Fibroblast of villous mesenchyme (primary cell): ENCODE measurements at places on chromosomes 1 and 21. TPM values are rescaled to one million over a fixed set of nuclear protein-coding genes. Genes with fewer than 3 reads are reported as not detected.

ERO1B gene
- total RNA-seq, result 1.9 and 5.2 TPM in 2 replicates

TNNT2 gene
- 0.64 and 3.5 TPM in 2 replicates for total RNA-seq

GREM2 gene
- 1.3 and 6.8 TPM in 2 replicates for total RNA-seq

MX2 gene
- total RNA-seq, result 0.97 and 2.6 TPM in 2 replicates

NR1I3 gene
- not detected in 2 replicates for total RNA-seq

USP21 gene
- total RNA-seq, result 8.1 and 8.6 TPM in 2 replicates

KMO gene
- total RNA-seq, result under 0.01 TPM in 1 of 2 replicates, not detected in the other

RGS1 gene
- total RNA-seq, result 0.32 TPM in 1 of 2 replicates, not detected in the other

KCNA2 gene
- total RNA-seq, result under 0.01 TPM in 1 of 2 replicates, not detected in the other

SLC16A4 gene
- total RNA-seq, result 73.4 and 241 TPM in 2 replicates

TNFRSF1B gene
- 8.7 and 25.9 TPM in 2 replicates for total RNA-seq

RGS13 gene
- not detected in 2 replicates for total RNA-seq

LRRC71 gene
- total RNA-seq, result not detected in 2 replicates

TMEM240 gene
- total RNA-seq, result 2.2 and 2.3 TPM in 2 replicates

PODN gene
- 8.7 and 9.1 TPM in 2 replicates for total RNA-seq

FCRL2 gene
- not detected in 2 replicates for total RNA-seq

PPP2R5A gene
- total RNA-seq, result 21.9 and 29.4 TPM in 2 replicates

CEP85 gene
- total RNA-seq, result 9.3 and 13.0 TPM in 2 replicates

UBE2U gene
- total RNA-seq, result not detected in 2 replicates

ACTN2 gene
- total RNA-seq, result not detected in 2 replicates

FAM151A gene
- total RNA-seq, result not detected in 2 replicates

ZBTB8B gene
- total RNA-seq, result not detected in 2 replicates

PRR9 gene
- total RNA-seq, result under 0.01 TPM in 1 of 2 replicates, not detected in the other

OR2T4 gene
- not detected in 2 replicates for total RNA-seq

NPHS2 gene
- total RNA-seq, result not detected in 2 replicates

NFASC gene
- total RNA-seq, result 1.7 and 1.9 TPM in 2 replicates

RAB3B gene
- total RNA-seq, result 58.9 and 77.3 TPM in 2 replicates

C2CD2 gene
- 22.2 and 25.0 TPM in 2 replicates for total RNA-seq

MIER1 gene
- total RNA-seq, result 34.1 and 52.2 TPM in 2 replicates

RGS4 gene
- 63.9 and 78.0 TPM in 2 replicates for total RNA-seq

NVL gene
- total RNA-seq, result 21.6 and 22.9 TPM in 2 replicates

SYPL2 gene
- 4.5 and 10.8 TPM in 2 replicates for total RNA-seq

ZNF684 gene
- total RNA-seq, result 2.9 and 3.5 TPM in 2 replicates

FAM177B gene
- not detected in 2 replicates for total RNA-seq

MYBPH gene
- total RNA-seq, result 0.32 and 0.43 TPM in 2 replicates

TLCD4 gene
- 0.32 and 0.86 TPM in 2 replicates for total RNA-seq

OR6N1 gene
- not detected in 2 replicates for total RNA-seq

OLIG2 gene
- total RNA-seq, result not detected in 2 replicates

ELK4 gene
- total RNA-seq, result 23.5 and 30.2 TPM in 2 replicates

ATXN7L2 gene
- 3.9 and 4.7 TPM in 2 replicates for total RNA-seq

PLCH2 gene
- total RNA-seq, result under 0.01 TPM in 2 replicates

TOMM40L gene
- total RNA-seq, result 10.0 and 13.4 TPM in 2 replicates
